ENCODE measurements at places on chromosomes 4 and X.
A peak's percentile ranks its signal among the peaks of the same experiment; 100 is the strongest.

GRCh38 chrX:130287071-130287770 lies 18.5 kb upstream of the ZNF280C start:
- DNase-seq: no peak

- no peak for DNase-seq
Observed at GRCh38 chrX:77447653-77448569, 722 bp downstream of the FGF16 start.

DNA sequence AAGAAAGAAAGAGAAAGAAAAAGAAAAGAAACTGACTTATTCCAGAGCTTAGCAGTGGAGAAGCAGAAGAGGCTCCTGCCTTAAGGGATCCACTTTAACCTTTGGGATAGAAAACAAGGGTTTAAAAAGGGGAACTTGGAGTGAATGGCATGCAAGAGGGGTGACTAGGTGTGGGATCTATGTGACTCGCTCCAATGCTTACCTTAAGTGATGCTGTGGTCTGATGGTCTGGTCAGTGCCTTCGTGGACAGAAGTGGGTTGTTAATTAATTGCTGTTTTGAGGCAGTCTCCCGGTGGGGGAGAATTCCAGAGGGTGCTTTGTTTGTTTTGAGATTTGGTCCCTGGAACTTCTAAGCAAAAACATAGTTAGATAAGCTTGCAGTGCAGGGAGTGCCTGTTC lies 21.1 kb upstream of the RHOXF1 start:
- no peak for DNase-seq

- no peak for DNase-seq
Observed at GRCh38 chrX:120428309-120428708, 40.8 kb downstream of the LAMP2 start.

- no peak for DNase-seq
Observed at GRCh38 chrX:19761554-19762295, 125.7 kb downstream of the SH3KBP1 start.

- DNase-seq: no peak
Observed at GRCh38 chr4:138953961-138954371, 61.6 kb upstream of the NOCT start.

GRCh38 chr4:23023121-23023520 lies 330.4 kb downstream of the GBA3 start:
- peak; percentile 43 for DNase-seq

- DNase-seq: no peak
Observed at GRCh38 chrX:51158231-51158630, 174.4 kb upstream of the NUDT10 start.

- no peak for DNase-seq
Observed at GRCh38 chr4:182010876-182011275, 232.3 kb upstream of the TENM3 start.
